Cerebellar nuclear complex (tissue), 1 donor: ENCODE measurements at places on chromosomes 2 and 18.

DNA sequence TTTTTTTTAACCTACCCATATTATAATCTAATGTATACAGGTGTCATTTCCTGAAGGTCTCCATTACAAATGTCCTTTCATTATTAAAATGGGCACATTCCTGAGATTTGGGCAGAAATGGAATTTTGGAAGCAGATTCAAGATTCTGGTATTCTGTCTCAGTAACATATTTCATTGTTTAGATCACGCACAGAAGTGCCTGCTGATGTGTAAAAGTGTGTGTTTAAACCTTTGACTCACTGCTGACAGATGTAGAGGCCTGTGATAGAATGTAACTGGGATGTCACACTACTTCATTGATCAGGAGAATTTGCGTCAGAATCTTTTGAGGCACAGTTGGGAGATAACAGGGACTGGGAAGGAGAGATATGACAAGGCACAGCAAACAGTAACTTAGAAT, 276.8 kb upstream of the EPAS1 start:
- no peak for DNase-seq

DNA sequence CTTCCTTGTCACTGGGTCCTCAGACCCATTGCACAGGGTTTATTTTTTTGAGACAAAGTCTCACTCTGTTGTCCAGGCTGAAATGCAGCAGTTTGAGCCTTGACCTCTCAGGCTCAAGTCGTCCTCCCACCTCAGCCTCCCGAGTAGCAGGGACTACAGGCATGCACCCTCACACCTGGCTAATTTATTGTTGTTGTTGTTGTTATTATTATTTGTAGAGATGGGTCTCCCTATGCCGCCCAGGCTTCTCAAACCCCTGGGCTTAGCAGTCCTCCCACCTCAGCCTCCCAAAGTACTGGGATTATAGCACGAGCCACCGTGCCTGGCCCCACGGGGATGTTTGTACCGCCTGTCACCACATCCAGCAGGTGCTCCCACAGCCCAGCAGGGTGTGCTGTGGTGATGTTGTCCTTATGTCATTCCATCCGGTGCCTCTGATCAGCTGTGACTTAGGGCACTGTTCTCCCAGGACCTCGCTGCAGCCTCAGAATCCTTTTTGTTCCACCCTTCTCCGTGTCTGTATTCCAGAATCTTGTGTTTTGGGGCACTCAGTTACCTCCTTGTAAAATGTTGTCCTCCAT, 182.3 kb downstream of the INO80D start:
- DNase-seq = no peak

DNA sequence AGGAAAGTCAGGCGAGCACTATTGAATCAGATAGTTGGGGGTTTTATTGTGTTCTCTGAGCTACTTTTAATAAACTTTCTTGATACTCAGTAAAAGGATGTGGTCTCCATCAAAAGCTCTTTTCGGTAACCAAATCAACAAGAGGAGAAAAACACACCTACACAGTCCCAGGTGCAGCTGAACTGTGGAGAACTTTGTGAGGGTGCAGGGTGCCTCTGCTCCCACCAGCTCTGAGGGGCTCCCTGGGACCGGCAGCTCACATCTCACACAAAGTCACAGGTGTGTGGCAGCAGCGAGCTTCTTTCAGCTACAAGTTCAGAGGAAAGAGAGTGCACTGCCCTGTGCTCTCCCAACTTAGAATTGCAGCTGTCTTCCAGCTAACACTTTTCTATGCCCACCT, 650.4 kb downstream of the RNF144A start:
- DNase-seq = no peak

DNA sequence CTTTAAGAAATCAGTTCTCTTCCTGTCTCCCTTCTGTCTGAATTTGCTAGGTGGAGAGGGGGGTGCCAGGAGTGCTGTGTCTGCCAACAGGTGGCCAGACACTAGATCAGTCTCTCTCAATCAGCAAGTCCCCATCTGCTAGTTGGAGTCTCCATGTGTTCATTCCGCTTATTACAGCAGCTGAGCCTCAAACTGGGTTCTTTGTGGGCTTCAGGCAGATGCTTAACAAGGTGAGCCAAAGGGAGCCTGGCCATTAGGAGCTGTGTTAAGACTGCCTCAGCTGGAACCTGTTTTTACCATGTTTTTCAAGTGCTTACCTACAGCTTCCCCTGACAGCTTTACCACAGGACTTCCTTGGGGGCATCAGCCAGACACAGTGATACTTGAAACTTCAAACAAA, 401.9 kb downstream of the LRP1B start:
- DNase-seq = no peak

- no peak for DNase-seq
Observed at GRCh38 chr2:101574622-101575021, 99.7 kb upstream of the RFX8 start.
